ENCODE measurements at places on chromosomes 4 and X.

DNA sequence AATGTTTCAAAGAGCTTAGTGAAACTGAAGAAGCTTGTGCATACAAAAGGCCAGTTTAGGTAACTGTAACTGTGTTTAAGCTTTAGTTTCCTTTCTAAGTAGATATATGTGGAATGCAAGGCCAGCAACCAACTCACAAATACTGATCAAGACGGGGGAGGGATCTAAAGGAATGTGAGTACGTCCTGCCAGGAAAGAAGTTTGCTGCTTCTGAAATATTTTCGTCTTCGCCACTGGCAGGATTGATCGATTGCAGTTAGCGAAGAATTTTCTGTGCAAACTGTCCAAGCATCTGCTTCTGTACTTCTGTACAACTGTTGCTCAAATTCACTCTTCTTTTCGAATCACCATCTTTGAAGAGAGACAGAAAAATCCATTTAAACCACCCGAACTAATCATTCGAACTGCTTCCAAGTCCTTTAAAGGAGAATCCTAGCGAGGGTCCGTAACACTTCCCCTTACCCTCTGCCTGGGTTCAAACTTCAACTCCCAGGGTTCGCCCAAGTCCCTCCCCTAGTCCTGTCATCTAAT is 373 bp upstream of the INTS6L start:
- DNase-seq: peak; percentile 52

DNA sequence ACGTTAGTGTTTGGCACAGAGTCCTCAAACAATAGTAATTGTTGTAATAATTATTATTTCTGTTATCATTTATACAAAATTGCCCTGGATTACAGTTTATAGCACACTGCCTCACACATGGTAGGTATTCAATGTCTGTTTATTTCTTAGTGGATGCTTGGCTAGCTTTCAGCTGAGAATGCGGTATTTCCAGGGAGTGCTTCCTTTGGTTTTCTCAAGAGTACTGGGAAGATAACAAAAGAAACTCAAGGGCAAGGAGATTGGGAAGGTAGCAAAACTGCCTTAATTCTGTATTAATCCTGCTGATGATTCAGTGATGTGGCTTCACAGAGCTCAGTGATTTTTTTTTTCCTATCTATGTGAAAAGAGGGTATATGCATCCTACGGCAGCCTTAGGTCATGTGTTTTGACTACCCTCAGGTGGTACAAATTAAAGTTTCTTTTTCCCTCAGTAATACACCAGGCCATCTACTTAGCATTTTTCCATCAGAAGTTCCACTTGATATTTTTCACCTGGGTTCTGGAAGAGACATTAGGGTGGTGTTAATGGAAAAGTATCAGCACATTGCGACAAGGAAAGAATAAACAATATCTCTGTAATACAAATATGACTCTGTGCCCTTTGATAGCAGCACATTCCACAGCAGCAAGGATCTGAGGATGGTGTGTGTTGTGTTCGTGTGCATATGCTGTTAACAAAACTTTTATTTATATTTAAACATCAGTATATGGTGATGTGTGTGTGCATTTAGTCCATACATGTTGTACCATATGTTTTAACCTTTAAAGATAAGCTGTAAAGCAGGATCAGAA is 124.3 kb upstream of the RASGEF1B start:
- DNase-seq: no peak

GRCh38 chr4:143616771-143617170 is 83.7 kb downstream of the FREM3 start:
- no peak for DNase-seq

GRCh38 chr4:147510962-147511668 is 30.2 kb downstream of the EDNRA start:
- DNase-seq: peak; percentile 60

- DNase-seq: no peak
These were observed 218.6 kb upstream of the HTR2C start for GRCh38 chrX:114365065-114365834.

- DNase-seq: no peak
These were observed 2.4 kb upstream of the WDFY3 start for GRCh38 chr4:84968925-84969324.
